ENCODE measurements at places on chromosomes 3 and 15. TPM values are rescaled to one million over a fixed set of nuclear protein-coding genes. Genes with fewer than 3 reads are reported as not detected.

The GNB4 gene
- total RNA-seq, result 66.2 TPM

DNA sequence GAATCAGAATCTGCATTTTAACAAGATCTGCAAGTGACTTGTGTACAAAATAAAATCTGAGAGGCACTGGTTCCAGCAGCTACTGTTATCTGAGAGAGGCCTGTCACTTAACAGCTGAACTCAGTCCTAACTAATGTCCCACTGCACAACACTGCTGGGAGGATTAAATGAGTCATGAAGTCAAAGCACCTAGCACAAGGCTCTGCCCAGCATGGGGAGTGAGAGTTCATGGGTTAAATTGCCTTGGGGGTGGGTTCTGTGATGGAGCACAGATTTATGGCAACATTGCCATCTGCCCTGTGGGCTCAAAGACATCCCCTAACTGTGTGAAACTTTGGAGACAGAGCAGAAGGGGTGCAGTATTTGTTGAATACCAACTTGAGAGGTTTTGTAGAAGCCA lies 250.9 kb downstream of the PLCL2 start:
- DNase-seq, result no peak

DNA sequence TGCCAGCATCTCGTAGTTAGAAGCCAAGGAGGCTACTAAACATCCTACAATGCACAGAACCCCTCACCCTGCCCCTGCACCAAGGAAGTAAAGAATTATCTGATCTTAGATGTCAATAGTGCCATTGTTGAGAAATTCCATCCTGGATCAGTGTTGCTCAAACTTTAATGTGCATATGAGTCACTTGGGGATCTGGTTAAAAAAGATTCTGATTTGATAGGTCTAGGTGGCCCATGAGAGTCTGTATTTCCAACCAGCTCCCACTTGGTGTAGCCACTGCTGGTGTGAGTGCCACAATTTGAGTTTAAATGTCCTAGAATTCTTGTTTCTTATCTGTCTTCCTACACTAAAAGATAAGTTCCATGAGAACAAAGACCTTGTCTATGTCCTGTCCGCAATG lies 43.7 kb downstream of the TMEM45A start:
- DNase-seq, result no peak

The TMEM41A gene
- 10.8 TPM for total RNA-seq

DNA sequence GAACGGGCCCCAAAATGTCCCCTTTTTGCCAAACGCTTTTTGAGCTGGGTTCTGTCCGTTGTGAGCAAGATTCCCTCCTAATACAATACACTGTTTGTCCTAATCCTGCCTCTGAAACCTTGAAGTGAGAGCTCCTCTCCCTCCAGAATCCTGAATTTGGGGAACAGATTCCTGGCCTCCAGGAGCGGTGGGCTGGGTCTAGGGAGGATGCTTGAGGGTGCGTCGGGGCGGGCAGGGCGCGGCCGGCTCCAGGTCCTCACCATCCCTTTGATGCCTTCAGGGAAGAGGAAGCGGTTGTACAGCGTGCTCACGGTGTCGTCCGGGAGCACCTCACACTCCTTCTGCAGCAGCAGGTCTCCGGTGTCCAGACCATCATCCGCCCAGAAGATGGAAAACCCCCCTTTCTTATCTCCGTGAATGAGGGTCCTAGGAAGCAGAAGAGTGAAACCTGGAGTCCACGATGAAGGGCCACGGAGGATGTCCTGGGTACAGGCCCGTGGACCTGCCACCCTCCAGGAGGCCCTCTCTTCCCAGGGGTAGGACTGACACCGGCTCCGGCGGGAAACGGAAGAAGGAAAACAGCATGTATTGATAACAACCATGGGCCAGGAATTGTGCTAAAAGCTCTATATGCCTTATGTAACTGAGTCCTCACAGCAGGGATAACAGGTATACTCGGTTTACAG lies 23.2 kb downstream of the ALDH1L1 start:
- DNase-seq, result no peak

DNA sequence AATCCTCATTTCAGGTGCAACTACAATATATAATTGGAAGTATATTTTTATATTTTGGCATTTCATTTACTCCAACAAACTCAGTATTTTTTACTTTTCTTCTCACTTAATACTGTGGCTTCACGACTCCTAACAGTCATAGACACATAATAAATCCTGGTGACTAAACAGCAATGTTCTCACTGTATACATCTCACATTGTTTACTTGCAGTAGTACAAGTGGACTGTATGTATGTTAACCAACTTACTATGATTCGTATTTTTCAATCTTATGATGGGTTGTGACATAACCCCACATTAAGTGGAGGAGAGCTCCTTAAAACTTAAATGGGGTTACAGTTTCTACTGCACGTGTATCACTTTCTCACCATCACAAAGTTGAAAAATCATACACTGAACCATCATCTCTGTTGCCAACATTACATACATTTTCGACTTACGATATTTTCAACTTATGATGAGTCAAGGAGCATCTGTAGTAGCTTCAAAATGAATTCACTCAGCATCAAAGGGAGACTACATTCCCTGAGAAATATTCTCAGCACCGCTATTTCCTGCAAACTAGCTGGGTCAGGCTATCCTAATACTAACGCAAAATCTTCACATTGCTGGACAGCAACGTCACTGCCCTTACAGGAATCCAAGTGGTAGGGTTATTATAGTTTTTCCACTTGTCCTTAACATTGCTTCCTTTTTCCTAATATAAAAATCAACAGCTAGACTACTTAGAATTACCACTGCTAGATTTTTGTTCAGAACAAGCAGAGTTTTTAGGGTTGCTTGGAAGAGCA lies 7.3 kb downstream of the ADAM10 start:
- no peak for DNase-seq

The ZNF148 gene
- total RNA-seq, result 35.1 TPM

The GOLGA6D gene
- total RNA-seq, result not detected

DNA sequence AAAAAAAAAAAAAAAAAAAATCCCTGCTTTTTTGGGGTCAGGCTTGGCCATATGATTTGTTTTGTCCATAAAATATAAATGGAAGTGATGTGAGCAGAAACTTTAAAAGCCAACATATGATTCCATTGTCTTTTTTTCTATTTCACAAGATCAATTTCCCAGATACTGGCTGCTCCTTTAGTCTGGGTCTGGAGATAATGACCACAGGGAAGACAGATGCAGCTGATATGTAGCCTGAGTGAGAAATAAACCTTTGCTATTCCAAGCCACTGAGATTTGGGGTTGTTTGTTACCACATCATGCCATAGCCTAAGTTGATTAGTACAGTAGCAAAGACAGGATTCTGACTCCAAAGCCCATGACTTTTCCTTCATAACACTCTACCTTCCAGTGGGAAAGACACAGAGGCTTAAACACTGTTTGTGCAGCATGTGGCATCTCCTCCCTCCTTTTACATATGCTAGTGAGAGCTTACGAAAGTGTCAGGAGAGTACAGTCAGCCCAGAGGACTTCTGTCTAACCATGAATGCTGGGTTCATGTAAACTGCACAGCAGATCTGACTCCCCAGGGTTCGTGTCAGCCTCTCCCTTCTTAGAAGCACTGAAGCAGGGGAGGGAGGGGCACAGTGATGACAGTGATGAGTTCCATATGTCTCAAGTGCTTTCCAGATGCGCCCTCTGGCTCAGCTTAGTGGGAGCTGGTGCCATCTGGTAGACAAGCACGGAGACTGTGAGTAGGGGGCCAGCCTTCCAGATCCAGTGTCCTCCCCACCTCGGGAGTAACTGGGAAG lies 36.7 kb upstream of the SLC7A14 start:
- DNase-seq, result no peak

DNA sequence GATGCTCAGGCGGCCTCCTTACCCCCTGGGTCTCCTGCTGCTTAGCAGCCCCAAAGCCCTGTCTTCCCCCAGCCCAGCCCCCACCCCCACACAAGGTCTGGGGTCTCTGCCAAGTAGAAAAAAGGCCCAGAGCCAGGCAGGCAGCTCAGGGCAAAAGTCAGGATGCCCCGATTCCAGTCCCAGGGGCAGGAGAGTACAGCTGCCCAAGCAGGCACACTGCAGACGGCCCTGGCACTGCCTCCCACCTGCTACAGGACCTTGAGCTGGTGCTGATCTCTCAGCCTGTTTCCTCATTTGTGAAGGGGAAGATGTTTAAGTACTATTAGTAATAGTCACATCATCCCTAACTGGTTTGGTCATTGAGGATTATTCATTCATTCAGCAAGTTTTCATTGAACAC lies 12.6 kb downstream of the TMEM43 start:
- no peak for DNase-seq

- DNase-seq, result no peak
These were observed 1.5 kb downstream of the ZIC1 start for GRCh38 chr3:147410526-147411237.

- DNase-seq, result no peak
These were observed 280.4 kb downstream of the KCNH8 start for GRCh38 chr3:19428729-19429128.

The CHRD gene
- 21.7 TPM for total RNA-seq

DNA sequence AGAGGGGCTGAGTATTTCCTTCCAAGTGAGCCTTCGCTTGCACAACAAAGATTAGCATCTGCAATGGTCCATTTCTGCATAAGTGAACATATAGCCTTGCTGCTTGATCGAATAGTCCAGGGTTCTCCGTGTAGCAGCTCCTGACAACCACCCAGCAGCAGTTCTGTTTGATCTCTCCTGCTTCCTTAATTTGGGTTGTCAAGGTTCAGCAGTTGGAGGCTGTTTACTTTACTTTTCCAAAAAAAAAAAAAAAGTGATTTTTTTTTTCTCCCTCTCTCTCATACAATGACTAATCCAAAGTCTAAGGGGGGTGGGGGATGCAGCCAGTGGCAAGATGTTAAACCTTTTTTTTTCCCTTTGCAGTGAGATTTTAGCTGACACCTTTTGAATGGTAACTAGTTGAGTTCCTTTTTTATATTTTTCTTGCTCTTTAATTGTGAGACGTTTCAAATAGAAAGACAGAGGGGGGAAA lies 3.6 kb downstream of the FOXP1 start:
- DNase-seq, result no peak

GRCh38 chr15:52789601-52790168 lies 451 bp downstream of the ONECUT1 start:
- DNase-seq, result no peak

The ROPN1 gene
- not detected for total RNA-seq

The GCHFR gene
- 14.1 TPM for total RNA-seq

DNA sequence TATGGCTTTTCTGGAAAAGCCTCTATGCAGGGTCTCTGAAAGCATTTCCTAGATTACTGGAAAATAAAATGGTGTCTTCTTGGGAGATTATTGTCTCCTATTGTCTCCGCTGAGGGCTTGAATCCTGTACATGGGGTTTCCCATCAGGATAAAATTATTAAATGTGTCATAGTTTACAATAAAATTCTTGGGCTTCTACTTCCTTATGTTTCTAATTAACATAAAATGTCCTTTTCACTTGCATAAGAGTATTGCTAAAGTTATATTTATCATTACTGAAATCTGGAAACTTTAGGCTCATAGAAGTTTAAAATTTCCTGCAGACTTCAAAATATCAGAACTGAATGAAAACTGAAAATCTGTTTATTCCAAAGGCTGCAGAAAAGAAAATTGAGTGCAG lies 595.5 kb upstream of the AGTR1 start:
- DNase-seq, result no peak

GRCh38 chr3:17745894-17746293 lies 3.5 kb upstream of the TBC1D5 start:
- no peak for DNase-seq

DNA sequence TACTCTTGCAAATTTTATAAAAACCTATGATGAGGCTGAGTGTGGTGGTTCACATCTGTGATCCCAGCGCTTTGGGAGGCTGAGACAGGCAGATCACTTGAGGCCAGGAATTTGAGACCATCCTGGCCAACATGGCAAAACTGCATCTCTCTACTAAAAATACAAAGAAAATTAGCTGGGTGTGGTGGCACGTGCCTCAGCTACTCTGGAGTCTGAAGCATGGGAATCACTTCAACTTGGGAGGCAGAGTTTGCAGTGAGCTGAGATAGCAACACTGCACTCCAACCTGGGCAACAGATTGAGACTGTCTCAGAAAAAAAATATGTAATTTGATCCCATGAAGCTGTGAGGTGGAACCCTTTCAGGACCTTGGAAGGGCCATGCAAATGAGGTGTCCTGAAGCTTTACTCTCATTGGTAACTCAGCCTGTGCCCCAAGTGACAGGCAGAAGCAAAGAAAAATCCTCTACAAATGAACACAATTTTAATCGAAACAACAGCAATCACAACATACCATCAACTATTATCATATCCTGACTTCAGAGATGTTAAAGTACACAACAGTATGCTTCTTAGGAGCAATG lies 84.6 kb upstream of the CDV3 start:
- DNase-seq, result no peak

DNA sequence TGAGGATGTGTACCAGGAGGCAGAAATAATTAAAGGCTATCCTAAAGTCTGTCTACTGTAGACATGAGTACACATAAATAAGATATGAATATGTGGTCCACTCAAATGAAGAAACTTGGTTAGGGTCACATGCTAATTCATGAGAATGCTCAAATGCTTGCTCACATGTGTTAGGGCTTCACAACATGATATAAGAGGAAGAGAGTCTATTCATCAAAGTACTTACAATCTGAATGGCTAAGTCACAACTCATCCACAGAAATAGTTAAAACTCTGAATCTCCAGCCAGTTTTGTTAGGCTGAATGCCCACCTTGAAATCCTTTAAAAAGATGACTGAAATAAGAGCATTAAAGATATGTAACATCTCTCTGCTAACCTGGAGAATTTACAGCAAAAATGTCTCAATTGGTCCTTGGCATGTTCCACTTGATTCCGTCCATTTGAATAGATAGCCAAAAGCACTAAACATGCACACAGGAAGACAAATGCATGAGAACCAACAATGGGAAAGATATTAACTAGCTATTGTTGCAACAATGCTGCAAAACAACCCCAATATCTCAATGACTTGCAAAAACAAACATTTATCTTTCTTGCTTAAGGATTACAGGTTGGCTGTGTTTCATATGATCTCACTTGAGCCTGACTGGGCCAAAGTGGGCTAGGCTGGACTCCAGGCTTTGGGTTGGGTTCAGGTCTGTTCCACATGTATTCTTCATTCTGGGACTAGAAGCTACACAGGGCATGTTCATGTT lies 10.6 kb upstream of the TBC1D5 start:
- no peak for DNase-seq

GRCh38 chr3:69273896-69274295 lies 112.0 kb downstream of the FRMD4B start:
- DNase-seq, result no peak

The RUVBL1 gene
- 14.1 TPM for total RNA-seq

The SLC28A2 gene
- not detected for total RNA-seq

The CNTN3 gene
- total RNA-seq, result 6.5 TPM

GRCh38 chr3:60854791-60855190 lies 396.5 kb downstream of the FHIT start:
- no peak for DNase-seq

The UBE2E2 gene
- 30.3 TPM for total RNA-seq

The APBA2 gene
- 4.9 TPM for total RNA-seq

DNA sequence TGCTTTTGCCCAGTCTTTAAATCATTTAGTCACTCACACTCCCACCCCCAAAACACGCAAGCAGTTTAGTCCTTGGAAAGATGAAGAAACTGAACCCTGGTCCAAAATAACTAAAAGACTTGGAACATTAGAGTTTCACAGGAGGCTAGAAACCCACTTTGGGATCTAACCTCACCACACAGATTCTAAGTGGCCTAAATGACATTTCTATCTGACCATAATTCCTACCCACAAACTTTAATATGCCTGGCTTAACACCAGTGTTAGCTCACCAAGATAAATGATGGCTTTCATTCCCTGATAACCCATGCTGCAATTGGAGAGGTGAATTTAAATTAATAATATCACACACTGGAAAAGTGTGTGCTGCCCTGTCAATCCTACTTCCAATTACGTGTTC lies 295.3 kb upstream of the UBE2E2 start:
- DNase-seq, result no peak

Measured in thoracic aorta (tissue), 2 donors.